Stimulated activated CD4-positive, alpha-beta T cell treated with anti-CD3 and anti-CD28 coated beads, Interleukin-4, amount 100 ng/mL, for 1 hour (primary cell): ENCODE measurements at places on chromosomes 7 and 10.

DNA sequence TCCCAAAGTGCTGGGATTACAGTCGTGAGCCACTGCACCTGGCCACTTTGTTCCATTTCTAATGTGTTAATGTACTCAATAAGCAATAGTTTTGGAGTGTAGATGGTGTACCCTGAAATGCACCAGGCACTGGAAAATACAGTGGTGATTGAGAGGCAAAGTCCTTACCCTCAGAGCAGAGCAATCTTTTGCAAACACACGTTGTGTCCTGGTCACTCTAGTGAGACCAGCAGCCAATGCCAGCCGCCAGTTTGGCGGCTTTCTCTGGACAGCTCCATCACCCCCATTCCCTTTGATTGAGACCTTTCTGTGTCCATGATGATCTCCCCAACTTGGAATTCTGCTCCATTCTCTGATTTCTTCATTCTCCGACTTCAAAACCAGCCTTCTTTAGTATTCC lies 231.3 kb downstream of the GALNT17 start:
- DNase-seq = no peak

- DNase-seq = no peak
These were observed 173.6 kb downstream of the PTPRN2 start for GRCh38 chr7:158414002-158414401.

DNA sequence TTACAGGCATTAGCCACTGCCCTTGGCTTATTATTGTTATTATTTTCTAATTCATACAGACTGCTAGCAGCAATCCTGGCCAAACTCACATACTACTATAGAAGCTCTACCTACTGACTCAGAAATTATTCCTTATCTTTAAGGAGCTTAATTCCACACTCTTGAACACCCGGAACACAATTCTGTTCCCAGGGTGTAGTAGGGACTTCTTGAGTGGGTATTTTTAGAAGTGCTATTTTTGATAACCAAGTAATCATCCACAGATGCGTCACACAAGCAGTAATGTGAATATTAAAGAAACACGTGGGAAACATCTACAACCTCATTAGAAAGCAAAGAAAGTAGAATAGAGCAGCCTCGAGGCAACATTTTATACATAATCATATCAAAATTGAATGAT lies 149.2 kb downstream of the PTEN start:
- no peak for DNase-seq

DNA sequence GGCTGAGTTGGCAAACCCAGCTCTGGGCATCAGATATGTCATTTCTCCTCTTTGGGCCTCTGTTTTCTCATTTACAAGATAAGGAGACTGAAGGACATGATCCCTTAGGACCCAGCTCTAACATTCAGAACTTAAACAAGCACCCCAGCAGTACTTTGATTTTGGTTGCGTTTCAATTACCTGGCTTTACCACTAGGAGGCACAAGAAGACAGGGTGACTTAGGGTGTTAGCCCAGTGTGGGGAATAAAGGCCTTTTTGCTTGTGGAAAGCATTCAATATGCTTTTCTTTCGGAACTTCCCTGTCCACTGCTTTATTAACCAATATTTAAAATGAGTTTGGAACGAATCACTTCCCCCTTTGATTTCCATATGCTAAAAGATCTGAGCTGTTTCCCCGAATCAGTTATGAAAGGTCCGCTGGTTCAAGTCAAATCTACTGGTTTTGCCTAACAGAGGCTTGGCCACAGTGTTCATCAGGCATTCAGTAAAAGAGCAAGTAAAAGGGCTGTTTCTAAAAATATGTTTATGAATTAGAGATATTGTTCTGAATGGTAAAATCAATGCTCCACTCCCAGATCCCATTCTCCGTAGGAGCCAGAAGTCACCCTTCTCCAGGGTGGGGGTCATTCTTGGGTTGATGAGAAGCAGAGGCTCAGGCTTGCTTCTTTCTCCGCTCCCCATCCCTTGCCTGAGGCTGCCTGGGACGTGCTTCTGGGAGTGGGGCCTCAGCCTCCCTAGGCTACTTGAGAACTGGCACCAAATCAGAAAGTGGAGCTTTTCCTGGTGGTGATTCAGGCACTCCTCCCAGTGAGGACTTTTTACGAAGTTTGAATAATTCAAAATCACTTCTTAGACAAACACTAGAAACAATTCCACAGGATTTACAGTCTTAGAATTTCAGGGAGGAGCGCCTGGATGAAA lies 105.5 kb downstream of the MYOF start:
- no peak for DNase-seq

GRCh38 chr7:135430626-135431025 lies 79.3 kb downstream of the CNOT4 start:
- DNase-seq = no peak

DNA sequence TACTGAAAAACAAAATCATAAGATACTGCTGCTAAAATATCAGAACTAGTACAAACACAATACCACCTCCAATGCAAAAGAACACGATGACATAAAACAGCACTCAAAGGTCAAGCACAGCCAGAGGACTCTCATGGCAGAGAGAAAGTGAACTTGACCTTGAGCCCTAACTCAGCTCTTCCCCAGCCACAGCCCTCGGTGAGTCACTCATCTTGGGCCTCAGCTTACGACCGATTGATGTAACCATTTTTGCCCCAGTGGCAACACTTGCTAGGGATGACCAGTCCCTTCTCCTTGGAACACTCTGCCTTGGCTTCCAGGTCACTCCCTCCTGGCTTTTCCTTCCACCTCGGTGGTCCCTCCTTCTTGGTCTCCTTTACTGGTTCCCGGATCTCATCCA lies 77.8 kb downstream of the JAZF1 start:
- DNase-seq = no peak

DNA sequence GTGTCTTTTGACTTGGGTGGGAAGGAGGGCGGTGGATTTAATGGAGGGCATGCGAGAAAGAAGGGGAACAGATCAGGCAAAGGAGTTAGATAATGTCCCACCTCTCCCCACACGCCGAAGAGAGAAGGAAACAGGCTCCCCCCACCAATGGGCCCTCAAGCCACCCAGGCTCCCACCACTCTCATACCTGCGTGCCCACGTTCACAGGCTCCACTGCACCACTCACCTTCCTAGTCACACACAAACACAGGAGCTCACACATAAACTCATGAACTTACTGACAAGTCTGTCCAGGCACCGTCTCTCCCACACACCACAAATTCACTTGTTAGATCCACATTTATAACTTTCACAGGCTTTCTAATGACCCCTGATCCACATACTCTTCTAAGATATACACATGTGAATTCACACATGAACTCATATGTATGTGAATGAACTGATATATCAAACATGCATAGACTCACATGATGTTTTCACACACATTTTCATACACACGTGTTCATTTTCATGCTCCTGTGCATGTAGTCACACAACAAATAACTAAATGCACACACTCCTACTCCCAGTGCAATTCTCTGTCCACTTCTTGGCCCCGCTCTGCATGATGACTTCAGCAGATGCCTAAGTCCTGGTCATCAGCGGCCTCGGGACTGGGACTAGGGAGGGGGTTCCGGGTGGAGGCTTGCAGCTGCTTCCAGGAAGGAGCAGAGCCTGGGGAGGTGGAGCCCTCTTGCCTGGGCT lies 1.5 kb downstream of the LZTS2 start:
- no peak for DNase-seq

GRCh38 chr10:131083915-131084790 lies 227.4 kb downstream of the TCERG1L start:
- DNase-seq = no peak

DNA sequence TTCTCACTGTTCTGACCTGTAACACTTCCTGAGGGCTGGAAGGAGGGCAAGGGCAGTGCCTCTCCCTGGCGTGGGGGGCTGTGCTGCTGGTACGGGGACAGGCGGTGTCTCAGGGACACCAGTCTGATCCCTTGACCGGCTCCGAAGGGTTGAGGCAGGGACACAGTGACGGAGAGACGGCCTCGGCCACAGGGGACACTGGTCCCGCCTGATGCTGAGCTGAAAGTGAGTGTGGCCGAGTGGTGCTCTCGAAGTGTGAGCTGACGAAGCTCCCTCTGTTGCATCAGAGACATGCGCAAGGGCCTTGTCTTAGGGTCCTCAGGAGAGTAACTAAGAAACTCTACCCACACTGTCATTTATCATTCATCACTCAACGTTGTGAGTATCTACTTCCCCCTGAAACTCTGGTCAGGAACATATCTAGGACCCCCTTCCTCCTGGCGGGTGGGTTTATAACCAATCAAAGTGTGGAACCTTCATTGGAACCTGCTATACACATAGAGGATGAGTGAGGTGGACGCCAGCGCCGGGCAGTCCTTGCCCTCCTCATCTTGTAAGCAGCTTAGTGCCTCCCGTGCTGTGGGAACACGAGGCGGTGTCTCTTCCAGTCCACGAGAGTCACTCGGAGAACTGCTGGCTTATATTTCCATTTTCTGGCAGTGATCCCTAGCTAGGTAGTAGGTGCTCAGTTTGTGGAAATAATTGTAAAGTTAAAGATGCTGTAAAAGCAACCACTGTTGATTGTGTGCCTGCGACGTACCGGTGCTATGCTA lies 283.1 kb downstream of the DNAJB6 start:
- DNase-seq = no peak

DNA sequence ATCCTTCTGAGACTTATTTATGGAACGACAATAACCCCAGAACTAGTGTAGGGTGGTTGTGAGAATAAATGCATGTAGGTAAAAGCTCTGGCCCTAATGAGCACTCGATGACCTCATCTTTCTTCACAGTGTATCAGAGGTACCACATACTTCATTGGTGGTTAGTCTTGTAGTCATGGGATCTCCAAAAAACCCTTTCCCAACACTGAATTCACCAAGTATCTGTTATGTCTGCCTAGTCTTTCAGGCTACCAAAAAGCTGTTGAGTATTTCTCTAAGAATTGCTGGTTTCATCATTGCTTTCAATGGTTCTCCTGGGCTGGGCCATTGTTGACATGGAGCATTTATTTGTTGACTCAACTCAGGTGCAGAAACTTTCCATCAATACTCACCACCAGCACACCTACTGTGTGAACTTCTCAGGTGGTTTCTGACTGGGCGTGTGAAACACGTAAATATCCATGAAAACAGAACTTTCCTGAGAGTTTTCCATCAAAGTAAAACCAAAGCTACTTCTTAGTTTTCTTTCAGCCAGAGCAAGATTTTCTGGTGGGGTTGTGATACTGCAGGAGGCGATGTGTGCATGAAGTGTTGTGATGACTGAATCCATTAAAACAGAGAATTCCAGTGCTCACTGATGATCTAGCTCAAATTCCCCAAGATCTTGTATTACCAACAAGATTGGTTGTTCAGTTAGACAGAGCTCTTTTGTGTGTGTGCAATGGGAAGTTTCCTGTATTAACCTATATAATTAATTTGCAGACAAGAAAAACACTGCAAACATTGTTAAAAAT lies 51.4 kb upstream of the SLC35B4 start:
- no peak for DNase-seq
